ENCODE measurements at places on chromosomes 2 and 18.
A peak's percentile ranks its signal among the peaks of the same experiment; 100 is the strongest.

GRCh38 chr2:134169788-134170187 is 84.1 kb upstream of the MGAT5 start:
- DNase-seq = no peak

DNA sequence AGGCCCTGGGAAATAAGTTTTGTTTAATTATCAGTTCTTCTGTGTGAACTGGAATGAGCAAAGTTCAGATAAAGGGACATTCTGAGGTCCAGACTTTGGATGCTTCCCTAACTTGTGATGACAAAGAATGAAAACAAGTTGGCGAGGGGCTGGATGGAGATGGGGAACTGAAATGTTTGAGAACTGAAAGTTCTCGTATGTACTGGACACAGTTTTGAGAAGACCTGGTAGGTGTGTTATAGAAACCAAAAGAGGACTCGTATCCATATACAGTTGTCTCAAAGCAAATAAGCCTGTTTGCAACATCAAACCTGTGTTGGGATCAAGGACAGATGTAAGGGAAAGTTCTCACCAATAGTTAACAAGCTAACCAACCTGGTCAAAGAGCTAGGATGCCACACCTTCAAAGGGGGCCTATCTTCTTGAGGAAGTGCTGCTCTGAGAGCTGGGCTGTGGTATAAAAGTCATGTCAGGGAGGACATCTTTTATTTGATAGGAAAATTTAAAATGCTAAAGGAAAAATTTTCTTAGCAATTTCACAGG is at the start of gene UPP2:
TSS of gene UPP2 (plus strand) at position 493 of the 543 bp plus-strand sequence. CDS start 188 bp downstream, outside the sequence.
- no peak for DNase-seq

DNA sequence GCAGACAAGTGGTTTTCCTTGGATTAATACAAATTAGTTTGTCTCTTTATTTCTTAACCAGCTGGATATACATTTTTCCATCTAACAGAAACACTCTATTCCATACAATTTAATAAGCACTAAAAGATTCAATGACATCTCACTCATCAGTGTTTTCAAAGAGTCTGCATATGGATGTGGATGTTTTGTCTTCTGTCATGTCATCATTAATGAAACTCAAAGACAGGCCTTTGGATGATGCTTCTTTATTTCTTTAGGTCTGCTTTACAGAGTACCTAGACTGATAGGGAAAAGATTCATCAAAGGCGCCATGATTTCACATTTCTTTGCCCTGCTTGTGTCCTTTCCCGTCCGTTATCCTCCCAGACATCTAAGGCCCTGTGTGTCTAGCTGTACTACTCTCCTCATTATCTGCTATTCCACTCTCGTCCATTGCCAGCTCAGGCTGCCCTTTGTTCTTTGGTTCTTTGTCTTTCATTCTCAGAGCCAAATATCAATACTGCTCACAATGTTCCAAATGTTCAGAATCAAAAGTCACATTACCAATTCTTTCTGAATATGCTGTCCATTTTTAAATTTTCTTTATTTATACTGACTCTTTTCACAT is 232.3 kb upstream of the CHAC2 start:
- no peak for DNase-seq

DNA sequence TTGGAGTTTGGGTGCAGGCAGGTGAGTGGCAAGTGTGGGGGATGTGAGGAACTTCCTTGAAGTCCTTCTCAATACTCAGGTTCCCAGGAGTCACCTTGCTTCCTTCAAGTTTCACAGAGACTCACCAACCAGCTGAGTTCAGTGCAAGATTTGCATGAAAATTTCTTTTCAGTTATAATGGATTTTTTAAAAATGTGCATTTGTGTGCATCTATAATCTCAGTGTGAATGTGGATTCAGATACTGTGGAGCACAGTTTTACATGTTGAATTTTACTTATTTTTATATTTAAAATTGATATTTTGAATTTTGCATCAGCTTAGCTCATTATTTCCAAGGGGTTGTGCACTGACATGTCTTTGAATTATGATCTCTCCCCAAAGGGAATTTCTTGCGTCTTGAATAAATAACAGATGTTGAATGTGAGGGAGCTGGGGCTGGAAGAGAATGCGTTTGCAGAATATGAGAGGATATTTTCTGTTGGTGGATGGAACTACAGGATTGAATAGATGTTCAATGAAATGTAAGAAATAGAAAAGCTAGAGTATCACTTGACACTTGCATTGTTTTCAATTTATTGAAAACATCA is 184.3 kb downstream of the RPRM start:
- DNase-seq = no peak

GRCh38 chr2:105712981-105713596 is 31.6 kb upstream of the NCK2 start:
- peak; percentile 1 for DNase-seq

DNA sequence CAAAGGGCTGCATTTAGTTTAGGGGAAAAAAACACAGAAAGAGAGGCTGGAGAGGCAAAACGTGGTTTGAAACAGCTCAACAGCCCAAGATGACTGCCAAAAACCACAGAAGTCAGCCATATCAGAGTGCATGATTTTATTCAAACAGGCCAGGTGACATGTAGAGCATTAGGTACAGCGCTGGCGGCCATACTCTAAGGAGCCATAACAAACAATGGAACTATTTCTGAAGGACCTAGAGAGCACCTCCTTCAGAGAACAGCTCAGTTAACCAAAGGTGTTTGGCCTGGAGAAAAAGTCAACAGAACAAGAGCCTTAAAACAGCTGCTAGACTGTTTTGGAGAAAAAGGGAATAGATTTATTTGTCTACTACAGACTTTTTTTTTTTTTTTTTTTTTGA is 2.6 kb downstream of the THADA start:
- no peak for DNase-seq

- no peak for DNase-seq
Measured at GRCh38 chr2:20737505-20737904, 70.6 kb downstream of the GDF7 start.

- DNase-seq = no peak
Measured at GRCh38 chr18:13542520-13542847, 183.9 kb downstream of the FAM210A start.

All from SIG-M5 (cell line).